ENCODE measurements at places on chromosomes 7 and 10.

GRCh38 chr7:157077021-157077420 is 61.7 kb upstream of the UBE3C start:
- DNase-seq = no peak

- DNase-seq = peak; percentile 65
These were observed 88.3 kb downstream of the CHN2 start for GRCh38 chr7:29282819-29283414.

- DNase-seq = no peak
These were observed 84.4 kb upstream of the TNS3 start for GRCh38 chr7:47666164-47666862.

DNA sequence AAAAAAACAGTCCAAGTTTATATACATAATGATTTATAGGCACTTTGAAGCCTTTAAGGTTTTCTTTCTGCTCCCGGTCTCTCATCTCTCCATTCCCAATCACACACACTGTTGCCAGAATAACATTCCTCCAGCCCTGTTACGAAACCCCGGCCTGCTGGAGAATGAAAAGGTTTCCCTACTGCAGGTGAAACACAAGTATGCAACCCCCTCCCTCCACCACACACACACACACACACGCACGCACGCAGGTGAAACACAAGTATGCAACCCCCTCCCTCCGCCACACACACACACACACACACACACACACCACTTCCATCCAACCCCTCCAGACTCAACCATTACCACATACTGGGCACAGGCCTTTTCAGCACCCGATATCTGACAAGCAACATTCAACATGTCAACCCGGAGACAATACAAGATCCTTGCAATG is 87.5 kb downstream of the PARD3 start:
- no peak for DNase-seq

DNA sequence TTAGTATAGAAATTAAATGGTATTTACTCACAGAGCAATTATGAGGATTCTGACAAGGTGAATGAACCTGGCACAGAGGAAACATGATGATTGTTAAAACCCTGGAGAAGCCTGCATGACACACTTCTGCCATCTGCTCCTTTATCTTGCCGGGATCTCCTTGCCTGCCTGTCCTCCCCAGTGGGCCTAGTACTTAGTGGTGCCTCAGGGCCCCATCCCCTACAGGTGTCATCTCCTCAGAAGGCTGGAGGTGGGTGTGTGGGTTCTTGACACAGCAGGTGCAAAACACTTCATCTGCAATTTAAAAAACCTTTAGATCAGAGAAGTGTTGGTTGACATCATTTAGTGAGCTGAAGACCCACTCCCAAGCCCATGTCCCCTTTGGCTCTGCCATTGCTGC is 261.2 kb downstream of the ADRA2A start:
- DNase-seq = no peak

DNA sequence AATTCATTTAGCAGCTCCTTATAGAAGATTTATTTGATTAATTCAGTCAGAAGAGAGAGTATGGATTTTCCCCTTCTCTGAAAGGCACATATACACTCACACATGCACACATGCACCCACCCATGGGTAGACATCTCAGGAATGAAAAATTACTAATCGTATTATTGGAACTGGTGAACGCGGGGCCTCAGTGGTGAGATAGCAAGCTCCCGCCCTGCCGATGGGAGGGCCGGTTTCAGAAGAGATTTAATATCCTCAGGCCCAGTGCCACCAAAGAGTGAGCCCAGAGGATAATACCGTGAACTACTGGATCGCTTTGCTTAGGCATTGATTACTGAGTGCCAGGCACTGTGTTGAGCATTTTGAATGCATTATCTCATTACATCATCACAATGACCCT is 38.0 kb upstream of the EMX2 start:
- DNase-seq = peak; percentile 3

DNA sequence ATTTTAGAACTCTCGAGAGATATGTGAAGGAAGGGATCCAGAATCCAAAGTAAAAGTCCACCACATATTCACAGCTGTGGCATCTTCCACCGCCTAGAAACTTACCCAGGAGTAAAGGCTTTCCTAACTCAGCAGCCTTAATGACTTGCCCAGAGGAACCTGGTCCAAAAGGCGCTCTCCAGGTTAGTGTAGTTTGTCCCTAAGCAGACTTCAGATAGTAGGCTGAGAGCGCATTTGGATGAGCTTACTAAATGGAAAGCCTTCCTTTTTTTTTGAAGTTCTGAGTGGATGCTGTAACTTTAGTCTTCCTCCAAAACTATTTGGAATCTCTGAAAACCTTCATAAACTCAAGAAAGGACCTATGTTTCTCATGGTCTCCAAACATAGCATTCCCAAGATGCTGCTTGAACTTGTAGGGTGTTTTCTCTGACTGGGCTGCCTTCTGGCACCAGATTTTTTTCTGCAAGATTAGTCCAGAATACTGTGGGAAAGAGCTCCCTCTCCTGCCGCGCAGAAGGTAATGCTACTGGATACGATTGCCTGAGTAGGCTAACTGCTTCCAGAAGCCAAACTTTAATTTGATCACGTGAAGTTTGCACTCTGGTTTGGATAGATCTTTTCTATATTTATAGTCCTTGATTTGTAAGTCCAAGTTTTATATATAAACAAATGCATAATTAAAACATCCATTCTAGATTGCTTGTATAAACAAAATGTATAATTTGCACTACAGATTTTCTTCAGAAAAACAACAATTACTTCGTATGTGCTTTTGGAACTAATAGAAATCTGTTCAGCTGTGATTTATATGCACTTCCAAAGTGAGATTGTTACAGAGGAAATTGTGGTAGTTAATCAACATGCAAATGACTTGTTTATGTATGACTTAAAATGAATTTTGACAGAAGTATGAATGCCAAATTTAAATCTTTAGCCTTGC is 19.6 kb upstream of the GPR37 start:
- DNase-seq = peak; percentile 73

DNA sequence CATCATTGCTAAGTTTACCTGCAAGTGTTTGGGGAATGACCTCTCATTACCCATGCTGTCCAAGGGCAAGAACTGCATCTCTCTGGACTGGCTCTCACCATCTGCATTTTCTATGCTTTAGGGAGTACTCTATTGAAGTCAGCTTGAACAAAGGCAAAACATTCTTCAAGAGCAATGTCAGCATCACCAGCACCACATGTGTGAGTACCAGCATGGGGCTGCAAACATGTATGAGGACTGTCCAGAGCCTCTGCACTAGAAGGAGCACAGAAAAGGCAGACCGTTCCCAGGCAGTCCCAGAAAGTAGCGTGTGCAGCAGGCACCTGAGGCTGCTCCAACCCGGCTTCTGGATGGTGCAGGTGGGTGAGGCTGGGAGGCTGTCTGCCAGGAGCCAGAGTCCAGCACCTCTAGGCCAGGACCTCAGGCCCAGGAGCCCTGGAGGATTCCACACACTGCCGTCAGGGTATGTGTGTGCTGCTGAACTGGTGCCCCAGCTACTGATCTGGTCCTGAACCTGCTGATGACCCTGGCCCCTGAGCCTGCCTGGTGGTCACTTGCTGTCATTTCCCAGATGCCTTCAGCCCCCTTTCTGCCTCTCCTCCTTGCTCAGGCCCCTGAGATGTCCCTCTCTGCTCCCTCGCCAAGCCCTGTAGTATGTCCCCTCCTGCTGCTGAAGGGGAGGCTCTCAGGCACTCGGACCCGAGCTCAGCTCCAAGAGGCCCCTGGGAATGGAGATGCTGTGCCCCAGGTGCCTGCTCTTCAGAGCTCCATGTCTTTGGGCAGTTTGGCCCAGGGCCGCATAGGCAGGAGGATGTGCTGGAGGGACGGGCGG is 20.7 kb downstream of the ANTXRL start:
- DNase-seq = no peak

DNA sequence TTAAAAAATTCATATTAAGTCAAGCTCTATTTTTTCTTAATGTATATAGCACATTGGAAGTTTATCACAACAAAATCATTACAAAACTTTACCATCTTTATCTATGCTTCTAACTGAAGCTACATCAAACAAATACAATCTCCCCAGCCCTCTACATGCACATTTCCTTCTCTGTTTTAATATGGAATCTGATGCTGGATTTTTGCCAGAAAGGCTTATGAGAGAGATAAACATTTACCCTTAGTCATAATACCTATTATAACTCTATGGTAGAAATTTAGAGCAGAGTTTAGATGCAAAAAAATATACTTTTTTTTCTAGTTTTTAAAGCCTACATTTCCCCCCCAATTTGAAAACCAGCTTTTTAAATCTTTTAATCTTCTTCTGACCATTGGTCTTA is 1198.6 kb downstream of the GATA3 start:
- DNase-seq = no peak

- DNase-seq = no peak
These were observed 71.3 kb downstream of the KCND2 start for GRCh38 chr7:120344276-120344675.

- no peak for DNase-seq
These were observed 109.9 kb downstream of the SLC25A13 start for GRCh38 chr7:96211954-96212353.

GRCh38 chr7:80078159-80078731 is 56.4 kb upstream of the GNAI1 start:
- no peak for DNase-seq

GRCh38 chr7:121832347-121832746 is 40.6 kb upstream of the PTPRZ1 start:
- DNase-seq = no peak

DNA sequence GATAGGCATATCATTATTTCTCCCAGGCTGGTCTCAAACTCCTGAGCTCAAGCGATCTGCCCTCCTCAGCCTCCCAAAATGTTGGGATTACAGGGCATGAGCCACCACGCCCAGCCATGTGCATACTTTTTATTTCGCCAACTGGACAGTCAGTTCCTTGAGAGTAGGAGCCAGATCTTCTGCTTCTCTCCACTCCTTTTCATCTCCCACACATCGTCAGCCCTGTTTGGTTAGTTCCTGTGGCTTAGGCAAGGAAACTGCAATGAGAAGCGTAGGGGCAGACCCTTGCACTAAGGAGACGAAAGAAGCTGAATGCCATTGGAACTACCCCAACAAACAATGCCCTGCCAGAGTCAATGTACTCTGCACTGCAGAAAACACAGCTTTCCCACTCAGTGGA is 178.2 kb downstream of the TRIL start:
- no peak for DNase-seq

DNA sequence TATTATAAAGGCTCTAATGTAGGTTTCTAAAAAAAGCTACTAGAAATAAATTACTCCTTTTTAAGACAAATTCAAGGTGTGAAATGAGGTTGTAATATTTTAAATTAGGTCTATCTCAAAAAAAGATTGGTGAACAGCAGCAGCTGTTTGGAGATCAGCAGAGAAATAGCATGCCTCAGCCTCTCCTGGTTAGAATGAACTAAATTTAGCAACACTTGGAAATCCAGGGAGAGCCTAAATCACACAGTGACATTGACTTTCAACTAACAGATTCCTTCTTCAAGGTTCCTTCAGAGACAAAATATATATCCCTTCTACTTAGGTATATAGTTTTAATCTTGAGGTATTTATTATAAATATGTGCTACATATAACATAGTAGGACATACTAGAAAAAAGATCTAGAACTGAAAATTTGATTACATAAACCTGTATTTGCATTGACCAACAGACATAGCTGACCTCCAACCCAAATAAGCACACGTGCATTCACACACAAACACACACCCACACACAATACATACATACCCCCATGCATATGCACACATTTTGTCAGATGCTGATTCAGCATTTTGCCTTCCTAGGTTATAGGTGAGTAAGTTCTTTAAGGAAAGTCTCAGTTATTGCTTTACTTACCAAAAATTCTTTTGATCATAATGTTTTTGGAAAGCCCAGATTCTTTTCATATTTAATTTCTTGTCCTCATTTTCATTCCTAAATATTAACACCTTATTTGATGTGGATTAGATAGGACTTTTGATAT is 47.3 kb downstream of the DGKB start:
- no peak for DNase-seq

- no peak for DNase-seq
These were observed 3.1 kb downstream of the RNF133 start for GRCh38 chr7:122695816-122696215.

DNA sequence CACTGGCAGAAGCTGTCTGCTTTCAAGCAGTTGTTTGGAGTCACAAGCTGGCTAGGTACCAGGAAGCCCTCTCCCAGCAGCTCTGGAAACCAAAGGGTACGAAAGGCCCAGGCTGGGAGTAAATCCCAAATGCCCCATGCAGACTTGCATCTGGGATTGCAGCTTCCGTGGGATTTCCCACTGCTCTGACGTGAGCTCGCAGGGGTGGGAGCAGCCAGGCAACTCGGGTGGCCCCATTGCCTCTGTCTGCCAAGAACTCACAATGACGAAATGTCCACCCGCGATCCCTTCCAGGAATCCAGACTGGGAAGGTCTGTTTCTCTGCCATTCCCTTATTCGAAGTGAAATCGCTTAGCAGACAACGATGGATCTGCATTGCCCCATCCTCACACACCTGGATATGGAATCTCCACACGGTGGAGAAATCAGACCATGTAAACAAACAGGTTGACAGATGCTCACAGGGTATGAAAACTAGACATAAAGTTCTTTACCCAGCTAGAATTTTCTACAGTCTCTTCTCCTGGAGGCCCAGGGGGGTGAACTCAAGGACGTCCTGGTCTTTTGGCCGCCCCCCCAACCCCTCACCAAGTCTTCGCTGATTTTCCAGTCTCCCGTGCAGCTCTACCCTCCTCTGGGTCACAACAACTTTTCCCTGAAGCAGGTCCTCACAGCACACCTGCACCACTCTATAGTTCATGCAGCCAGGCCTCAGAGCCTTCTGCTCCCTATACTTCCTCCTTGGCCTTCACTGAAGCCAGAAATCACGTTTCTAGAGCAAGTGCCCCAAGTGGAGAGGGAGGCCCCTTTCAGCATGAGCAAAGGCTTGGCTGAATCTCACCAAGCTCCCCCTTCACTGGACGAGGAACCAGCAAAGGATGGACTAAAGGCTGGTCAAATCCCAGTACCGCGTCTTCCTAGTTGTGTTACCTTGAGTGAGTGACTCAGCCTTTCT is 20.0 kb downstream of the SH3PXD2A start:
- DNase-seq = no peak

DNA sequence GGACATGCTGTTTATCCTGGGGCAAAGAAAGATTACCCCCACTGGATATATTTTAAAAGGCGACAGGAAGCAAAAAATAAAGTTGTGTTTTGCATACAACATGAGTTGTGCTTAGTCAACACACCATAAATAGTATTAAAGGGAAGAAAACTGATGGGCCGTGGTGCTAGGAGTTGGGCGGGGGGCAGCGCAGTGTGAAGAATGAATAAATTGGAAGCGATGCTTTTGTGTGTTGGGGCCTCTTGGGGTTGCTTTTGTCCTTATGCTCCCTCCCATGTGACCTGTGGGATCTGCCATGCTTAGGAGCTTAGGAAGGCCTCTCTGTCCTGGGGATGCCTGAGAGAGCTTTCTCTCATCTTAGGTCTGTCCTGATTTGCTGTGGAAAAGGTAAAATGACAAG is 35.0 kb upstream of the AGR3 start:
- no peak for DNase-seq

- no peak for DNase-seq
These were observed 156.7 kb downstream of the C10orf105 start for GRCh38 chr10:71562904-71563303.

- no peak for DNase-seq
These were observed 13.5 kb downstream of the ATP6V0E2 start for GRCh38 chr7:149887311-149887710.

- peak; percentile 20 for DNase-seq
These were observed 80.8 kb downstream of the NKX6-2 start for GRCh38 chr10:132705173-132705572.

Data from H9 (cell line).